ENCODE measurements at places on chromosomes 16 and 17. TPM values are rescaled to one million over a fixed set of nuclear protein-coding genes. Genes with fewer than 3 reads are reported as not detected.

Gene ENDOV
- 11.7 TPM for total RNA-seq

Gene TVP23C
- total RNA-seq = 5.7 TPM

Gene ZNF232
- 5.7 TPM for total RNA-seq

- DNase-seq = no peak
Observed at GRCh38 chr16:24689128-24689527, 40.3 kb upstream of the TNRC6A start.

DNA sequence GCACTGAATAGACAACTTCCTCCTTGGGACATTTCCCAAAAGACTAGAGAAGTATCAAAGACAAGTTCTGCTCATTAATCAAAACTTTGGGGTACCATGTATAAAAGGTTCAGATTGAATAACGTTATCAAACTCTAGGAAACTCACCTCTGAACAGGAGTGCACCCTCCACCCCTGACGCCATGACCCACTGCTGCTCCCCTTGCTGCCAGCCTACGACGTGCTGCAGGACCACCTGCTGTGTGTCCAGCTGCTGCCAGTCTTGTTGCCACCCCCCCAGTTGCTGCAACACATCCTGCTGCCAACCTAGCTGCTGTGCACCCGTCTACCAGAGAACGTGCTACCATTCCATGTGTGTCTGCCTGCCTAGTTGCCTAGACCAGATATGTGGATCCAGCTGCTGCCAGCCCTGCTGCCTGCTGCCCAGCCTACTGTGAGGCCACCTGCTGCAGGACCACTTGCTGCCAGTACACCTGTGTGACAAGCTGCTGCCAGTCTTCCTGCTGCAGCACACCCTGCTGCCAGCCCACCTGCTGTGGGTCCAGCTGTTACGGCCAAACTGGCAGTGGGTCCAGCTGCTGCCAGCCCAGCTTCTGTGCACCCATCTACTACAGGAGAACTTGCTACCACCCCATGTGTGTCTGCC lies 13.8 kb upstream of the KRTAP9-2 start:
- no peak for DNase-seq

- DNase-seq = no peak
Observed at GRCh38 chr16:57386381-57386951, 14.2 kb downstream of the CX3CL1 start.

- no peak for DNase-seq
Observed at GRCh38 chr16:84498223-84498610, 6.2 kb downstream of the MEAK7 start.

GRCh38 chr17:42673885-42674754 lies 2.7 kb downstream of the PLEKHH3 start:
- DNase-seq = peak; percentile 77

DNA sequence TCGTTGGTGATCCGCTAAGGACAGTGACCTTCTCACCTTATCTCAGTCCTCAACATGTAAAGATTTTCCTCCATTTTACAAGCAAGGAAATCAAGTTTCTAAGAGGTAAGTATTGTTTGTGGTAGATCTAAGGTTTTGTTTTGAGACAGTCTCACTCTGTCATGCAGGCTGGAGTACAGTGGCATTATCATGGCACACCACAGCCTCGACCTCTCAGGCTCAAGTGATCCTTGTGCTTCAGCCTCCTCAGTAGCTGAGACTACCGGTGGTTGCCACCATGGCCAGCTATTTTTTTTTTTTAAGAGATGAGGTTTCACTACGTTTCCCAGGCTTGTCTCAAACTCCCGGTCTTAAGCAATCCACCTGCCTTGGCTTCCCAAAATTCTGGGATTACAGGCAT lies 34.9 kb downstream of the PRKCA start:
- no peak for DNase-seq

- DNase-seq = no peak
Observed at GRCh38 chr17:603406-604114, 111.1 kb downstream of the VPS53 start.

- no peak for DNase-seq
Observed at GRCh38 chr17:61579961-61580360, 11.1 kb downstream of the NACA2 start.

Data from left cardiac atrium (tissue), 4 donors.